ENCODE measurements at places on chromosomes 12 and 14. TPM values are rescaled to one million over a fixed set of nuclear protein-coding genes. Genes with fewer than 3 reads are reported as not detected.

- no peaks in the 10 kb centered on the region for H3K27me3 ChIP-seq
- no peak for DNase-seq
- H3K27ac ChIP-seq = no peak overlapping the region
- H3K4me1 ChIP-seq = no peaks in the 10 kb centered on the region
- H3K36me3 ChIP-seq = no peaks in the 10 kb centered on the region
Observed at GRCh38 chr12:16221776-16222175, 55.7 kb downstream of the SLC15A5 start.

DNA sequence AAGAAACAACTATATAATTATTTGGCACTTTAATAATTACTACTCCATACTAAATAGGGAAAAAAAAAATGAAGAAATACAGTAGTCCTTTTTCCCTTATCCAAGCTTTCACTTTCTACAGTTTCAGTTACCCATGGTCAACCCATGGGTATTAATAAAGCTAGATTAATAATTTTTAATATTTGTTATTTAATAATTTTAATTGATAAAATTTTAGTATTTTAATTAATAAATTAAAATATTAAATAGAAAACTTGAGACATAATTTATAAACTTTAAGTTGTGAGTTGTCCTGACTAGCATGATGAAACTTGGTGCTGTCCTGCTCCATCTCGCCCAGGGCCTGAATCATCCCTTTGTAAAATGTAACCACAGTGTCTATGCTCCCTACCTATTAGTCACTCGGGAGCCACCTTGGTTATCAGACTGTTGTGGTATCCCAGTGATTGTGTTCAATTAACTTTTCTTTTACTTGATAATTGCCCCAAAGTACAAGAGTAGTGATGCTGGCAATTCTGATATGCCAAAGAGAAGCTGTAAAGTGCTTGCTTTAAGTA lies 71.8 kb downstream of the PAWR start:
- H3K4me1 ChIP-seq = no peaks in the 10 kb centered on the region
- no peaks in the 10 kb centered on the region for H3K36me3 ChIP-seq
- H3K27me3 ChIP-seq = no peaks in the 10 kb centered on the region

DNA sequence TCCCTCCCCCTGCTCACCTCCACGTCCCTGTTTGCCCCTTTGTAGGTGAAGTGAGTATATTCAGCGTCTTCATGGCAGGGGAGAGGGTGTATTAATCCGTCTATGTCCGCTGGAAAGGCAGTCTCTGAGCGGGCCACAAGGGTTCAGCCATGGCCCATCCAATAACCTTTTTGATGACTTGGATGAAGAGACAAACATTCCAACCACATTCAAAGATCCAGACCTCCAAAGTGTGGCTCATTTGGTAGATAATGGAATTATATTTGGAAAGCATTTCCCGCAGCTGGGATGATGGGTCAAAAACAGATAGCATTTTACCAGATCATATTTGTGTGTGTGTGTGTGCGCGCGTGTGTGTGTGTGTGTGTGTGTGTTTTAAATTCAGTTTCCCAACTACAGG lies 345.9 kb downstream of the DPF3 start:
- no peak overlapping the region for H3K27ac ChIP-seq
- H3K4me3 ChIP-seq = no peak overlapping the region
- peaks cover 50% of the 10 kb centered on the region for H3K27me3 ChIP-seq
- H3K36me3 ChIP-seq = no peaks in the 10 kb centered on the region
- DNase-seq = peak; percentile 10

GRCh38 chr12:1523558-1524050 lies 70.8 kb downstream of the FBXL14 start:
- no peaks in the 10 kb centered on the region for H3K27me3 ChIP-seq
- DNase-seq = no peak
- peaks cover 9% of the 10 kb centered on the region for H3K4me1 ChIP-seq
- H3K4me3 ChIP-seq = no peak overlapping the region
- H3K27ac ChIP-seq = no peak overlapping the region
- no peaks in the 10 kb centered on the region for H3K36me3 ChIP-seq

Gene TAS2R8
- polyA plus RNA-seq = not detected

DNA sequence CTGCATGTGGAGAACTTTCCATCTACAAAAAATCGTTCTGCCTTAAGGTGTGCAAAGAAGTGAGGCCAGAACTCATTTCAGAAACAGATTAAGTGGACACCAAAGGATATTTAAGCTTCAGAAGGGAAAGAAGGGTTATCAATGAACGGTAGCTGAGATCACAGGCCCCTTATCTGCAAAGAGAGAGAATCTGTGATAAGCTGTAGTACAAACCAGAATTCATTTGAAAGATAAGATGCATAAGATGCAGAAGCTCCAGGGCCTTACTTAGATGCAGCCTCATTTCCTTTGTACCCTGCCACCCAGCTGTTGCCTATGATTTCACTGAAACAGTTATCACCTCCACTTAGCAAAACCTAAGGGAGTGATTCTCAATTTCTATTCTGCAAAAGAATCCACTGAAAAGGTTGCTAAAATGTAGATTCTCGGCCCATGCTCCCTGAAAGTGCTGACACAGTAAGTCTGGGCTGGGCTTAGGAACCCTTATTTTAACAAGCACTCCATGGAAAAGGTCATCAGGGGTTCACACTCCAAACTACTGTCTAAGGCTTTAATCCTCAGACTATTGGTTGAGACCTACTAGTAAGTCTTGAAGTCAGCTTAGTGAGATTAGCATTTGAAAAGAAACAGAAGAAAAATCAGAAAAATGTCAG lies 64.8 kb downstream of the HELB start:
- no peak for DNase-seq
- no peaks in the 10 kb centered on the region for H3K36me3 ChIP-seq
- H3K4me1 ChIP-seq = no peaks in the 10 kb centered on the region
- H3K27ac ChIP-seq = no peak overlapping the region
- peaks cover 5% of the 10 kb centered on the region for H3K27me3 ChIP-seq

All from K562 (cell line).